Retinal pigment epithelial cell (primary cell): ENCODE measurements at places on chromosomes 4 and X.

DNA sequence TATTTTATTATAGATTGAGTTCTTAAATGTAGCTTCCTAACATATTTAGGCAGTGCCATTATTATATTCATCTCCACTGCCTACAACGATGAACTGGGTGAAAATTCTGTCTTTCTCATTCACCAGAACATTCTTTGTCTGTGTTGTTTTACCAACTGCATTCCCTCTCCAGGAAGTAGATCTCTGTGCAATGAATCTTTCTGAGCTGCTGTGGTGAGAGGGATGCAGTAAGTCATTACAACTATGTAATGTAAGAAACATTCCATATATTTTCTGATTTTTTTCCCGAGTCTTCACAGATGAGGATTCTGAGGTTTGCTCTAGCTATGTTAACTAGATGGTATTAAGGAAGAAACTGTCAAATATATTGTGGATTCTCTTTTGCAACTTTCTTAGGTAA lies 811.9 kb upstream of the PCDH7 start:
- DNase-seq = no peak

GRCh38 chr4:155950461-155950860 lies 3.2 kb downstream of the CTSO start:
- no peak for DNase-seq

GRCh38 chrX:137195991-137196390 lies 162.2 kb upstream of the GPR101 start:
- DNase-seq = no peak

DNA sequence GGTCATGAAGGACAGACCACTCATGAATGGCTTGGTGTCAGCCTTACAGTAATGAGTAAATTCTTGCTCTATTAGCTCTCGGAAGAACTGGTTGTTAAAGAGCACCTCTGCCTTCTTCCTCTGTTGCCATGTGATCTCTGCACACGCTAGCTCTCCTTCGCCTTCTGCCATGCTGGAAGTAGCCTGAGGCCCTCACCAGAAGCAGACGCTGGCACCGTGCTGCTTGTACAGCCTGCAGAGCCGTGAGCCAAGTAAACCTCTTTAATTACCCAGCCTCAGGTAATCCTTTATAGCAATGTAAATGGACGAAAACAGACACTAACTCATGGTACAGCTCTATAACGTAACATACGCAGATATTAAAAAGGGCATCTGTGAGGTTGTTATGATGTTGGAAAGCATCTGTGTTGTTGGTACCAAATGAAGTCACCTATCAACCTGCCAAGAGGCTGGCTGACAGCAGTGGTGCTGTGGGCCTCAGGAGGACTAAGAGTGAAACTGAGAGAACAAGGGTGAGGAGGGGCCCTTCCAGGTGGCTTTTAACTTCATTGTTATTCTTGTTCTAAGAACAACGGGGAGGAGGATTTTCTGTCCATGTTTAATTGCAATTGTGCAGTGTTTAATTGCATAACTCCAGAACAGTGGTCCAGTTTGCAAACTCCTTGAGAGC lies 69.2 kb downstream of the CRMP1 start:
- no peak for DNase-seq
